ENCODE measurements at places on chromosomes 6 and 20.

- DNase-seq, result no peak
Observed at GRCh38 chr6:30766461-30767157, 22.3 kb upstream of the IER3 start.

- no peak for DNase-seq
Observed at GRCh38 chr6:31407699-31408098, 4.3 kb downstream of the MICA start.

GRCh38 chr6:23445157-23445710 is 680.8 kb upstream of the NRSN1 start:
- DNase-seq, result no peak

GRCh38 chr20:6715401-6715941 is 52.0 kb upstream of the BMP2 start:
- DNase-seq, result no peak

DNA sequence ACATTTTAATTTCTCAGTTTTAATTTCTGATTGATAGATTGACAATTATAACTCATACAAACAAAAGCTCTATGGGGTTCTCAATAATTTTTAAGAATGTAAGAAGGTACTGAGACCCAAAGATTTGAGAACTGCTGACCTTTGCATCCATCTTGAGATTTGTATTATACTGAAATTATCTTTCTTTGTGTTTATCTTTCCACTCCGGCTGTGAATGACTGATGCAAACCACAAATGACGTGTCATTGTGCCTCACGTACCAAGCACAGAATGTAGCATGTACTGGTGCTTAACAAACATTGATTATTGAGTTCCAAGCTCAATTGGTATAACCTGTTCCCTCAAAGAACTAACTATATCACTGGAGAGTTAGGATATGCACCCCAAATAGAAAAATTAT is 152.1 kb upstream of the SMLR1 start:
- no peak for DNase-seq

DNA sequence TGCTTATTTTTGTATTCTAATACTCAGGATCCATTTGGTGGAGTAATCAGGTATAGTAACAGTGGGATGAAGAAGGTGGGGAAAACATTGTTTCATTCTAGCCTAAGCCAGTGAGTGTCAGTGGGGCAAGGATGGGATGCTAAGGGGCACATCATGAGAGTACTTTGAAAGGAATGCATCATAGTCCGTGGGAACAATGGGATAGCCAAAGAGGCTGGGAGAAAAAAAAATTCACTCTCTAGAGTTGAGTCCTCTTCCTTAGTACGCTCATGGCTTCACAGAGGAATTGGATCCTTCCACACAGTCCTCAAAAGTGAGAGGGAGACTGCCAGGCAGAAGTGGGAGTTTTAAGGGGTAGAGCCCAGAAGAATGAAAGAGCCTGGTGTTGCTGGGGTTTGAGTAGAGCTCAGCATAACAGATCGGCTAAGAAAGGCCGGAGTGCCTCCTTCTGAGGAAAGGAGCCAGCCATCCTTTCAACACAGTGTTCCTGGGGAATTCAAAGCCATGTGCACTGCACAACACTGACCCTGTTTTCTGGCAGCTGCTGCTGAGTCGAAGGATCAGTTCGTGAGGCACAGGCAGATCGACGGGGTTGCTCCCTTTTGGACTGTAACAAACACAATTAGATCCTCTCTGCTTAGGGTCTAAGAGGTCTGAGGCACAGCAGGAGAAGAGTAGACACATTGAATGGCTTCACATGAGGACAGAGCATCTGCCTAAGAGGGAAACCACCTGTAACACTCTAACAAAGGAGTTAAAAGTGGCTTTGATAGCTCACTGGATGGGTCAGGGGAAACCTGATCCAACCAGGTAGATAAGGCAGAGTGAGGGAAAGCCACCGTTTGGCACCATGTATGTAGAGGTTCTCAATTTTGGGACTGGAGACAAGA is 61.2 kb downstream of the ELOVL5 start:
- DNase-seq, result no peak

DNA sequence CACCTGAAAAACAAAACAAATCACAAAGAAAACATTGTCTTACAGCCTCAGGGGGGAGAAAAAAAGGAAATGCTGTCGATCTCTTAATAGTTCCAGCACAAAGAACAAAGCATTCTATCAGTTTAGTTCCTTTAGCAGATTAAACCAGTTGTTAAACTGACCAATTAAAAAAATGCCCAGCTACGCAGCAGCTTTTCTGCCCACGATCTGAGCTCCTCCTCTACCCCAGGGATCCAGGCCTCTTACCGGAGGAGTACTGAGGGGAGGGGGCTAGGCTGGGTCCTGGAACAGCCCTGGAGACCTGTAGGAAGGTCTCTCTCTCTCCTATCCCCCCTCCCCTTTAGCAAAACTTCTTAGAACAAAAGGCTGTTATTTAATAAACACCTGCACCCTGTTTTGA is 13.4 kb downstream of the PTK7 start:
- DNase-seq, result no peak

GRCh38 chr6:151900256-151900655 is 92.8 kb downstream of the ESR1 start:
- no peak for DNase-seq

- DNase-seq, result no peak
Observed at GRCh38 chr6:44227148-44227793, 3.9 kb downstream of the SLC29A1 start.

All from stimulated activated CD8-positive, alpha-beta memory T cell treated with anti-CD3 and anti-CD28 coated beads, Interleukin-12 subunit alpha, Interleukin-12 subunit beta, amount 100 ng/mL, for 4 hours (primary cell).